ENCODE measurements at places on chromosomes 1 and 21.

GRCh38 chr1:234295626-234296025, 77.6 kb upstream of the COA6 start:
- DNase-seq: no peak

DNA sequence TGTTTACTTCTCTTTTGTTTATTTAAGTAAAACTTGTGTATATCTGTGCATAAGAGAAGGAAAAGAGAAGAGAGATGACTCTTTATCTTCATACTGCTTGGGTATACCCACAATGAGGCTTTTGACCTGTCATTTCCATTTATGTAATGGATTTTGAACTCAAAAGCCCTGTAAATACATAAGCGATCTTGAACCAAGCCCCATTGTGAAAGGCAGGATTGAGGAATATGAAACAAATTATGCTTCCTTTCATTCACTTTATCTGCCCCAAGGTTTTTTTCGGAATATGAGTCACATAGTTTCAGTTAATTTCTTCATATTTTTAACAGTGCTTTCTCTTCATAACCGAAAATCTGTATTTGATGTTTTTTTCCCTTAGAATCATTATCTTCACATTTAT, 21.4 kb downstream of the CNST start:
- DNase-seq: no peak

DNA sequence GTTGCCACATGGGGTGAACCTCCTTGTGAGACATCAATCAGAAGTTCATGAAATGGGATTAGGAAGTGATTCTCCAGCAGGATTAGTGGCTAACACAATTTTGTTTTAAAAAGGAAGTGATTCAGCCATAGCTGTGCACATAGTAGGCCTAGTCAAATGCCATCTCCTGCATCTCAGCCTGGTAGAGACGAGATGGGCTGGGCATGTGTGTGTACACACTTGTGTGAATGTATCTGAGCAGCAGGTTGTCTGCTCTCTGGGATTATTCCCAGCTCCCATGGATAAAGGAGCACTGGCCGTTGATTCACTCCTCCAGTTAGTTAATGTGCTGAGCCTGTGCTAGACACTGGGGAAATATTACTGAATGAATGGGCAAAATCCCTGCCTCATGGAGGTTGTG, 2.0 kb downstream of the FOXE3 start:
- no peak for DNase-seq

DNA sequence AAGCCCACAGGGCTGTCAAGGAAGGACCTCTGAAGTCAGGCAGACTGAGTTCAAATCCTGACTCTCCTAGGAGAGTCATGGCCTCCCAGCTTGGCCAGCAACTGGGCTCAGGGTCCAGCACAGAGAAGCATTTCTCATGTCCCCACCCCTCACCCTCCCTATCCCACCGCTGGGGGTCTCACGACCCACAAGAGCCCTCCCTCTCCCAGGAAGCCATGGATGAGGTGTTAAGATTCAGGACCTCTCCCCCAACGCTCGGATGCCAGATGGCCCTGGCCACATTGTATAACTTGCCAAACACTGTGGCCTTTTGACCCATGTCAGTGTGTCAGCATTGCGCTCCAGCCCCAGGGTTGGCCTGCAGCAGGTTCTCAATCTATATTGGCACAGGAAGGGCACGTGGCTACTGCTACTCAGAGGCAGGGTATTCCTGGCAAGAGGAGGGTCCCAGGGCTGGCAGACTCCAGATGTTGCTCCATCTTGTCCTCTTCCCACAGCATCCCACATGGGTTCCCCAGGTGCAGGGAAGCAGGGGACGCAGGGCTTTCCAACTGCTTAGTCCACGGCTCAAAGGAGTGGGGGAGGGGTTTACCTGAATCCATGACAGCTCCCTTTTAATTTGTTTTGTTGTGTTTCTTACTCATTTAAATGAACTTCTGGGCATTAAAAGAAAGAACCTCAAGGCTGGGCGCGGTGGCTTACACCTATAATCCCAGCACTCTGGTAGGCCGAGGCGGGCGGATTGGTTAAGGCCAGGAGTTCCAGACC, 10.5 kb downstream of the SLC2A1 start:
- no peak for DNase-seq

DNA sequence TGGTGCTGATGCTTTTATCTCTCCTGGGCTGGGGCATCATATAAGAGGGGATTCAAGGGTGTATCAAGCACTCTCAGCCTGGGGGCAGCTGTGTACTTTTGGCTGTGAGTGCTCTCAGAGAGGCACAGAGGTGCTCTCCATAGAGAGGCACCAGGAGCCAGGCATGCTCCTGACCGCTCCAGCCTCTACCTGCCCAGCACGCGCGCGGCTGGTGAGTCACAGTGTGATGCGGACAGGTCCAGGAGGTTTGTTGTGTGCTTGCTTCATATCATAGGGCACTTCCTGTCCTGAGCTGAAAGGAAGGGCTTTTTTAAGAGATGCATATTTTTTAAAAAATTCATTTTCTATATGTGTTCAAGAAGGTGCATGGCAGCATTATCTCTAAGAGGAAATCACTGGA, 93.6 kb upstream of the BCAR3 start:
- DNase-seq: no peak

GRCh38 chr1:241637604-241638003, 2.6 kb downstream of the CHML start:
- DNase-seq: no peak

DNA sequence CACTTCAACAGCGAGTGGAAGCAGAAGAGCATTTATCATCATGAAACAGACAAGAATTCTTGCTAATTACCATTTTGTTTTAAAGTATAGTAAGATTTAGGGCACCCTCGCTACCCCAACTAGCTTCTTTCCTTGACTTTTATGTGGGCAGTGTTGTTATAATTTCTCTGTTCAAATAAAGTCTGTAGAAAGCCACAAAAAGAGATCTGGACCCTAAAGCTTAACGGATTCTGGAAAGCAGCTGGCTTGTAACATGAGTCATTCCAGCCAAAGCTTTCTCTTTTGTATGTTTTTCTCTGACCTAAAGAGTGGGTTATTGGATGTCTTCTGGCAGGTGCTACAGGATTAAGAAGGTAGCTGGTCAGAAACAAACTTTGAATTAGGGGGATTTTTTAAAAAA, 37.4 kb downstream of the RUNX1 start:
- DNase-seq: no peak

DNA sequence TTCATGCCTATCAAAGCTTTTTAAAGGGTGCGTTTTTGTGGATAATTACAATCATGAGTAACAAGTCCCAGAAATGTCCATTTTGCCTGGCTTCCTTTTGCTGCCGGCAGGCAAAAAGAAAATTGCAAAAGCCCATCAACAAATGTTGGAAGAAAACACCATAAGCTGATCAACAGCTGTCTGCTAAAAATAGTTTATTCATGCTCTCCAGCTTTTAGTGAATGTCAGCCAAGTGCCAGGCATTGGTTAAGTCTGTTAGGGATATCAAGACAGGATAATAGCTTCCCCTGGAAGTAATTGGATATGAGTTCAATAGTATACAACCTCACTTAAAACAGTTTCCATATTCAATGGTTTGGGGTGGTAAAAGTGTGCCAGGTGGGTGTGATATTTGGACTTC, 13.6 kb upstream of the AGMAT start:
- no peak for DNase-seq

DNA sequence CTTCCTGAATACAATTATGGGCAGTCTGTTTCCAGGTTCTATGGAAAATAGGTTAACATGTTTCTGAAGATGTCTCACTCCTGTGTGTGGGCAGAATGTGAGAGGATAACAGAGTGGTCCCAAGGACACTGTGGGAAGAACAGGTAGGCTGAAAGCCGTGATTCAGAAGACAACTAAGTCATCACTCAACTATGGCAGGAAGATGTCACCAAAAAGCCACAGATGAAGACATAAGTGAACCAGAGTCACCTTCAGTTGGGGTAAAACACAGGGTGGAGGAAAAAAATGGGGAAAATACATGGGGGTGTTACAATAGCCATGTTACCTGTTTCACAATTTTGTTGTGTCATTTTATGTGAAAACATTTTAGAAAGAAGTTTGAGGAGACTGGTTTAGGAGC, 75.1 kb downstream of the UCHL5 start:
- no peak for DNase-seq

DNA sequence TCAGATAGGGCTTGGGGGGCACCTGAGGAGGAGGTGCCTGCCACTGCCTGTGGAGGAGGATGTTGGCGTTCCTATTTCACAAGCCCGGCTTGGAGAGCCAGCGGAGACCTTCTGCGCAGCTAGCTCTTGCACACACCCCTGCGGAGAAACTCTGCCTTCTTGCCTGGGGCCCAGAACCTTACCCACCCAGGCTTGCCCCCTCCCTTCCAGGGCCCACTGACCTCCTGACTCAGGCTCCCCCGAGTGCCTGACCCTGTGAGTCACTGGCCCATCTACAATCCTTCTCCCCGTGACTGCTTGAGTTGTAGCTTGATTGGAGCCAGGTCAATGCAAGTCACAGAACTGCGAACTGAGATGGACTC, 3.4 kb downstream of the HES2 start:
- DNase-seq: no peak

GRCh38 chr1:39214998-39215873, 10.7 kb downstream of the MACF1 start:
- no peak for DNase-seq

GRCh38 chr1:13674377-13674776, 25.6 kb upstream of the PRDM2 start:
- DNase-seq: no peak

- DNase-seq: peak; percentile 58
Measured at GRCh38 chr1:228082918-228083870, 686 bp downstream of the ARF1 start.

DNA sequence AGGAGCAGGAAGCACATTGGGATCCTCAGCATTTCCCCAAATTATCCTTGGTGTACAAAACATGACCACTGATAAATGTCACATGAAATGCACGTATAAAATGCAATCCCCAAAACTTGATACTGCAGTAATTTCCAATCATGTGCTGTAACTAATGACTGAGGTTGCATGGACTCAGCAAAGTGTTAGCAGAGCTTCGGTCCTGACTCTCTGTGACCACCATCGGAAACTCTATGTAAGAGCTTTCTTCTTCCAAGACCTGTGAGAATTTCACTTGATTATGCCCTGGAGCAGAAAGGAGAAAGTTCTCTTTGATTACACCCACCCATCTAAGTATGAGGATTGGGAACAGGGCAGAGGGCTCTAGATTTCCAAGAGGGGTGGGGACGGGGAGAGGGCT, 908 bp downstream of the CD53 start:
- no peak for DNase-seq

GRCh38 chr1:231241750-231242149, 738 bp downstream of the GNPAT start:
- DNase-seq: no peak

DNA sequence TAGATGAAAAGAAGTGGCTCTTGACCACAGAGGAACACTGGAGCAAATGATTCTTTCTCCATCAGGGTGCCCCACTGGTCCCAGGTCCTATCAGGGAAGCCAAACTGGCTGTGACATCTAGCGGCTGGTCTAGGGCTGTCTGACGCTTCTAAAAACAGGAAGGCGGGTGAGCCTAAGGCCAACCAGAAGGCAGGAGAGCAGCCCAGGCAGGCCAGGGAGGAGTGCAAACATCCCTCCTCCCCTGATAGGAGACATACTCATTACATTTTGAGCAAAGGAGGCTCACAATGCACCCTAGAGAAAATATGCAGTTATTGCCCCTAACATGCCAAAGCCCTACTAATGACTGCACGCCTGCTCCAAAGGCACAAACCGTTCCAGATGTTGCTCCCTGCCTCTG, 10.4 kb upstream of the FOXE3 start:
- DNase-seq: no peak

DNA sequence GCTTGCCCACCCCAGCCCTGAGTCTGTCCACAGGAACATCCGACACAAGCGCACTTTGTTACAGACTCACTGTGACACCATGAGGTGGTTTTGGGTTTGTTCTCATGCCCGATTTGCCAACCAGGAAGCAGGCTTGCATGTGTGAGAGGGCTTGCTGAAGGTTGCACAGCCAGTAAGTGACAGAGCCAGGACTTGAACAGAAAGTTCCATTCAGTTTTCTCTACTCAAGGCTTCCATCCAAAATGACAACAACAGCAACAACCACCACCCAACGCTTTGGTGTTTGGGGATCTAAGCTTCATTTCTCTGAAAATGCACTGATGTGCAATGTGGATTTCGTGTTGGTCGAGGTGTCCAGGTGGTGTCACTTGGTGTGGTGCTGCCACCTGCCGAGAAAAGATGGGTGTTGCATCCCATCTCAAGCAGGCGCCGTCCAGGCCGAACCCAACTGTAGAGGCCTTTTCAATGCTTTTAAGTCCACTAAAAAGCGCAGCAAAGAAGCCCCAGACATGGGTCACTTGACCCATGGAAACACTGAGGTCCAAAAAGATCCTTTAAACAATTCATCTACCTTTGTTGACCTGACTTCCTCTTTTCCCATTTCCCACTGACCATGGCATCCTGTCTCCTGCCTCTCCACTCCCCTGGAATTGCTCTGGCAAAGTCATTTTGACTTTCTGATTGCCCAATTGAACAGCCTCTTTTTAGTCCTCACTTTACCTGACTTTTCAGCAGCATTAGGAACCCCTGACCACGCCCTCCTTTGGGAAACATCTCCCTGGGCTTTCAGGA, 12.2 kb downstream of the CITED4 start:
- peak; percentile 44 for DNase-seq

DNA sequence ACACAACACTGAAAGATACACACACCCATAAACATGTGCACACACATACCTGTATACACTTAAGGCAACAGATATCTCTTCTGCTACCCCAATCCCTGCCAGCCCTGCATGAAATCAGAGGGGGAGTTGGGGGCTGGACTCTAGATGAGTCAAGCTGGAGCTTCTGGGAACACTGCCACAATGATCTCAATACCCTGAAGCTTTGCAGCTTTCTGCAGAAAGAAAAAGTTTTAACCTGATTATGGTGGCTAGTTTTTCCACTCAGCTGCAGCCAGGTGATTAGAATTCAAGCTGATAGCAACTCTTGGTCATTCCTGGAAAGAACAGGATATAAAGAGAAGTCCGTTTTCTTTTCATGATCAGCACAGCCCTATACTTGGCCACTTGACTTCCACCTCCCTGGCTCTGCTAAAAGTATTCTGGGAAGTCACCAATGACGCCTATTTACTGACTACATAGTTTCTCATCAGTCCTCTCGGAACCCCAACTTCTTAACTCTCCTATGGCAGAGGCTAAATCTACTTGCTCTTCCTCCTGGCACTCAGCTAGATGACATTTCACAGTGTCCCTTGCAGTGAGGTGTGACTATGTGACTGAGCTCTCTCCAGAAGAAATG, 20.7 kb upstream of the DNASE2B start:
- DNase-seq: no peak

DNA sequence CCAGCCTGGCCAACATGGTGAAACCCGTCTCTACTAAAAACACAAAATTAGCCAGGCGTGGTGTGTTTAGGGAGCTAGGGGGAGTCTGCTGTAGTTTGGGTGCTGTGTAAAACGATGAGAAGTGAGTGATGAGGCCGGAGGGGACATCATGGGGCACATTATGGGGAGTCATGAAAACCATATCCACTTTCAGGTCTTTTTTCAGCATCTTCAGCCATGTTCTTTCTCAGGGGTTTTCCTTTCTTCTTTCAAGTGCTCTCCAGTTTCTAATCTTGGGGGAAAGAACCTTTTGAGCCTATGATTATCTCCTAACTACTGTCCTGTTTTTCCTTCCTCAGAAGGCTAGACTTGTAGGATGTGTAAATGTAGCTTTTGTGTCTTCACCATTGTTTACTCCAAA, 14.4 kb downstream of the KDM4A start:
- no peak for DNase-seq
